Pancreas (tissue), 10 donors: ENCODE measurements at places on chromosomes 5 and 9. TPM values are rescaled to one million over a fixed set of nuclear protein-coding genes. Genes with fewer than 3 reads are reported as not detected.
A peak's percentile ranks its signal among the peaks of the same experiment; 100 is the strongest.

The PKN3 gene
- total RNA-seq, result 3.4 TPM

The ADRB2 gene
- 0.20 TPM for total RNA-seq

The PCDHGA11 gene
- 1.4 TPM for total RNA-seq

The GHR gene
- total RNA-seq, result 3.9 TPM

The CDKN2A gene
- 2.7 TPM for total RNA-seq

The FOXD4L3 gene
- not detected for total RNA-seq

The DNLZ gene
- 26.8 TPM for total RNA-seq

The SPINK9 gene
- not detected for total RNA-seq

The COL15A1 gene
- total RNA-seq, result 9.7 TPM

The IFNB1 gene
- total RNA-seq, result not detected

The CNOT6 gene
- total RNA-seq, result 5.5 TPM

DNA sequence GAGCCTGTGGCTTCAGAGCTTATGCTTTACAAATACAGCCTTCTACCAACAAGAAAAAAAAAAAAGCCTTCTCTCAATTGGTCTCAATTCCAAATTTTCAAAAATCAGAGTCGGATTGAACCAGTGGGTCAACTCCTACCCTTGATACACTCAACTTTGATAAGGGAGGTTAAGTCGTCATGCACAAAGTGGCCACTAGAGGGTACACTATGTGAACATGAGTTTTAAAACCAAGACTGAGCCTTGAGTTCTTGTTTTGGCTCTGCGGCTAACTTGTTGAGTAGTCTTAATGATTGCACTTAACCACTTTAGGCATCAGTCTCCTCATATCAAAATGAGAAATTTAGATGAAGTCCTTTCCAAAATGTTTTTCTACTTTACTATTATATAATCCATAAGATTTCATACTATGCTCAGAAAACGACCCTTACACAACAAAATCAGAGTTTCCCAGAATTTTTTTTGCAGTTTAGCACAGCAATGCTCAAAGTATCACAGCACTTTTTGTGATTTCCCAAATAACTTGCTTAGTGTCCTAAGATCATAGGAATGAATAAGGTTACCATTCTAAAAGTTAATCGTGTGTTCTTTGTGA, 92.9 kb upstream of the MTAP start:
- peak; percentile 29 for DNase-seq

DNA sequence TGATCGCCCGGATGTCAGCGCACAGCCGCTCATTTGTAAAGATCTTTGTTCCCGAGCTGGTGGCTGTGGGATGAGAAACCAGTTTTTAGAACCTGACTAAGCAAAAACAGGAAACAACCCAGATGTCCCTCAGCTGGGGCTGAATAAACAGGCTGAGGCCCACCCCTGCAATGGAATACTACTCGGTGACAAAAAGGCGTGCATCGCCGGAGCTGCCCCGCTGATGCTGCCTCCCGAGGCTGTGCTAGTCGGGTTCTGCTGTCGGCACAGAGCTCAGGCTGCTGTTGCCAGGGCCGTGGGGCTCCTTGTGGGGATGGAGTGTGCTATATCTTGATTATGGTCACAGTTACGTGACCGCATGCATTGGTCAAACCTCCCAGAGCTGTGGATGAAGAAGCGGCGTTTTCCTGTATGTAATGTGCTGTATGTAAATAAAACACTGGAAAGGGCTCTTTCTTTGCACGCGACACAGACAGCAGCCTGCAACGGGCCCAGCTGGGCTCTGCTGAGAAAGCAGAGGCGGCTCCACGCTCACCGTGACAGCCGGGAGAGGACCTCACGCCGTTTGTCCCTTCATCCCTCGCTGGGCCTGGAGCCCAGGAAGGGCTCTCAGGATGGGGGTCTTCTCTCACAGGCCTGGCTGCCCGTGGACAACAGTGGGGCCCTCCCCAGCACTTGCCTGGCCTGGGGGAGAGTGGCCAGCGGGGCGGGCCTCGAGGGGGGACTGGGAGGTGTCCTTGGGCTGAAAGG, 51.5 kb upstream of the RNU6ATAC start:
- peak; percentile 56 for DNase-seq

DNA sequence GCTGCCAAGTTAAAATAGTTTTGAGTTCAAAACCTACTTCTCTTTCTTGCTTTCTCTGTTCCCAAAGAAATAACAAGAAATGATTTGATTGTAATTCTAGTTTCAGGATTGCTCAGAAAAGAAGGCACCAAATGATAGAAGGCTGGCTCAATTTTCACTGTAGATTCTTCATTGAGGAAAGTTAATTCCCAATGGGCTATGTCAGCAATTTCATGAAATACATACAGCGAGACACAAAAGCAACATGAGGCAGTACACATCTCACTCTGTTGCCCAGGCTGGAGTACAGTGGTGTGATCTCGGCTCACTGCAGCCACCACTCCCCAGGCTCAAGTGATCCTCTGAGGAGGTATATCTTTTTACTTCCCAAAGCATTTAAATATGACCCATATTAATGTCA, 1659.9 kb upstream of the C9orf72 start:
- DNase-seq, result no peak

- no peak for DNase-seq
Observed at GRCh38 chr9:18706648-18707047, 232.7 kb downstream of the ADAMTSL1 start.

DNA sequence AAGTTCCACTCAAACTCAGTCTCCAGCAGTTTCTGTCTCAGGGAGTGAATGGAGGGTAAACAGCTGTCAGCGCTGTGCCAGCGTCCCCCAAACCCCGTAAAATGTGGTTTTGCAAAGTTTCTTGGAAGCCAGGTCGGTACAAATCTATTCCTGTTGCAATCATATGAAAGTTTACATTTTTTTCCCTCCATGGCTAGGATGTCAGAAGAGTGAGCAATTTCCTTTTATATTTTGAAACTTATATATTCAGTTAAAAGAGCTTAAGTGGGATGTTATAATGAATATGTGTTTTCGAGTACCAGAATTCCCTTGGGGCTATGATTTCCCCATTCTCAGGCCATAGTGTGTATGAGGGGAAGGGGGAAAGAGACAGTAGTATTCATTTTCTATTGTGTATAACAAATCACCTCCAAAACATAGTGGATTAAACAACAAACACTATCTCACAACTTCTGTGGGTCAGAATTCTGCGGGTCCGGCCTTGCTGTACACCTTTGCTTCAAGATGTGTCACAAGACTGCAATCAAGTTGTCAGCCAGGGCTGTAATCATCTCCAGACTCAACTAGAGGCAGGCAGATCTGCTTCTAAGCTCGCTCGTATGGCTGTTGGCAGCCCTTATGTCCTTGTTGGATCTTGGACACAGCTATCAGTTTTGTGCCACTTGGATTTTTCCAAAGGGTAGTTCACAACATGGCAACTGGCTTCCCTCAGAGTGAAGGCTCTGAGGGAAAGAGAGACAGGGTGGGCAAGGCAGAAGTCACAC, 107.4 kb downstream of the SNX18 start:
- DNase-seq, result no peak

DNA sequence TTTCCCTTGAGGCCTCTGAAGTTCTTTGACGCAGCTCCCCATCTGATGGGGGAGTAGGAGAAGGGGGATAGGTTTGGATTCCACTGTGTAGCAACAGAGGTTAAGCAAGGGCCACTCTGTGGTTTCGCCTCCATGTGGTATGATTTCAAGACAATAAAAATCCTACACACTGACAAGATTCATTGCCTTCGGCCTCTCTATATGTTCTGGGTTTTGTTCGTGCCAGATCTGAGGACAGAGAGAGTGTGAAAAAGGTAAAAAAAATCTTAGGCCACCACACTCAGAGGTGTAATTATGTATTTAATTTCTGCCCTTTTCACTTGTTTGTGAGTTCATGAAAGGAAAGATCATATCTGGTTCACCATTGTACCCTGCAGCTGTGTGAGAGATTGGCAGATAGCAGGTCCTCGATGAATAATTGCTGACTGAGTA, 715.2 kb upstream of the ZNF608 start:
- no peak for DNase-seq

- DNase-seq, result peak; percentile 60
Observed at GRCh38 chr5:142872795-142873194, 102.6 kb downstream of the ARHGAP26 start.

DNA sequence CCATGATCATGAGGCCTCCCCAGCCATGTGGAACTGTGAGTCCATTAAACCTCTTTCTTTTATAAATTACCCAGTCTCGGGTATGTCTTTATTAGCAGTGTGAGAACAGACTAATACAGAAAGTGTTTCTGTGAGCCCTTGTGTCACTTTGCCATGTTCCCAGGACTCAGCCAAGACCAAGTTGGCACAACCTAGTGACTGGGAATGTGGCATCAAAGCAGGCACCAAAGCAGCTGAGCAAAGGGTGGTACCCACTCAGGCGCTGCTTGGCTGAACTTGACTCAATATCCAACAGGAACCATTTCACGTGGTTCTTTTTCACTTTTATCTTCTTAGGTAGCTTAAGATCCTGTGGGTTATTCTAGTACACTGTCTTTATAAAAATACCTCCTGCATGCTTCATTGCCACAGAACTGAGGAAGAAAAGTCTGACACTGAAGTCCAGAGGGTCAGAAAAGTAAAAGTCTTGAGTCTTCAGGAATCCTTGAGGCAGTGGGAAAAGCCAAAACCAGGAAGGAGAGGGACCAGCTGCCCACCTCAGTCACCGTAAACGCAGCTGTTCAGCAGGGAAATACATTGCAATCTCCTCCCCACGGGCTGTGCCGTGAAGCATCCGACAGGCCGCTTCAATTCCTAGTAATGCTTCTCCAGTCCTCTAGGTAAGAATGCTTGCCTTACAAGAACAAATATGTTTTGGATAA, 90.5 kb upstream of the RETREG1 start:
- no peak for DNase-seq

- DNase-seq, result no peak
Observed at GRCh38 chr5:107149243-107150005, 521.3 kb downstream of the EFNA5 start.

- DNase-seq, result no peak
Observed at GRCh38 chr5:65811885-65812284, 89.9 kb downstream of the NLN start.

DNA sequence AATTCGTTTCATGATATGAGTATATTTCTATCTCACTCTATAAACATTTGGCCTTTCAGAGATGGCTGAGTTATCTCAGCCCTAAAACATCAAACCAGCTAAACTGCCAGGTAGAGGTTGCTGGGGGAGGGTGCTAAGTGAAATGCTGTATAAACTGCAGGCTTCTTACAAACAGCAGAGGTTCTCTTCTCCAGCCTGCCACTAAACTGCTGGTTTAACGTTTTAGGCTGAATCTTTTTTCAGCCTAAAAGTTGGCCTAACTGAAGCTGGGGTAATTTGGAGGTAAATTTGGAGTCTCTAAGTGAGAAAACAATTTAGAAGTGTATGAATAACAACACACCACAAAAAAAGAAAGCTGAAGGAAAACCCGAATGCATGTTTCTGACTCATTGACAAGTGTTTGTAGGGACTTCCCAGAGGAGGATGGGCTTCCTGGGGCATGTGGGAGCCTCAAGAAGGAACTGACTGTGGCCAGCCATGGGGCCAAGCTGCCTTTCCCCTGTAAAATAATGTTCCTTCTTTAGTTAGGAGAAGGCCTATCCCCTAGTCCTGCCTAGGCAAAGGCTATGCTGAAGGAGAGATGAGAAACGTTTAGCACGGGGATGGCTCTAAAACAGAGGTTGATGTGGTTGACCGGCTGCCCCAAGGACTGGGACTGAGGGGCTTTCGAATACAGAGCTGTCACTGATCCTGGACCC, 44.3 kb downstream of the SLC28A3 start:
- no peak for DNase-seq

GRCh38 chr9:7058473-7058872, 300.7 kb downstream of the KDM4C start:
- DNase-seq, result no peak

GRCh38 chr5:73215531-73215890, 42.5 kb downstream of the TMEM174 start:
- DNase-seq, result no peak

DNA sequence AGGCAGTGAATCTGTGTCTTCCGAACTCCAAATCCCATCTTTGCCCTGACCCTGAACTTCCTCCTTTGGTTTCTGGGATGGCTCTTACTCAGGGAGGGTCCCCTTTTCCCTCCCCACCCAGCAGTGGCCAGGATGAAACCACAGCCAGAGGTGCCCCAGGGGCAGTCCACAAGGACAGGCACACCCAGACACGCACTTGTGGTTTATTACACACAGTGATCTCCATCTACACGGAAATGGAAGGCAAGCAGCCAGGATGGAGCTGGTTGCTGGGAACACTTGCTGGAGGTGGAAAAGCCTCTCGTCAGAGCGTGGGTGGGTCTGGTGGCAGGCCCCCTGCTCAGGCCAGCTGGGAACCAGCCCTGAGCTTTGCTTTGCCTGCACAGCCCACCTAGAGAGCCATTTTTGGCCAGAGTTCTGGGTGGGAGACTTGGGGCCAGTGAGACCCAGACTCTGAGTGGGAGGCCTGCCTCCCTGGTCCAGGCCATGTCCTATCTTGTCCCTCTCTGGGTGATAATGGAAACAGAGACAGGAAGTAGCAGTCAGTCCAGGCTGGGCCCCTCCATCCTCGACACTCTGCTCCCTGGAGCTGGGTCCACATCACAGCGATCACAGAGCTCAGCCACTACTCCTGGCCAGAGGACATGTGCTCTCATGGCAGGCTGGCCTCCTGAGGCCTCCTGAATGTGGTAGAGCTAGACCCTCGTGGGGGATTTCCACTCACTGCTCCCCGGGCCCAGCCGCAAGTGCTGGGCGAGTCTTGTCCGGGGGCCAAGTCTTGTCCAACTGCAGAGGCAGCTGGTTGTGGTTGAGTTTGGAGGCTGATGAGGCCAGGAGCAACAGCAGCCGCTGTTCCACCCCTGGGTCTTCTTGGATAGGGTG, 5.1 kb upstream of the PHYKPL start:
- DNase-seq, result no peak

- DNase-seq, result no peak
Observed at GRCh38 chr5:68369457-68370125, 154.0 kb downstream of the PIK3R1 start.

- DNase-seq, result no peak
Observed at GRCh38 chr9:134538856-134539566, 102.6 kb upstream of the COL5A1 start.

- DNase-seq, result no peak
Observed at GRCh38 chr9:7094576-7094975, 336.8 kb downstream of the KDM4C start.

DNA sequence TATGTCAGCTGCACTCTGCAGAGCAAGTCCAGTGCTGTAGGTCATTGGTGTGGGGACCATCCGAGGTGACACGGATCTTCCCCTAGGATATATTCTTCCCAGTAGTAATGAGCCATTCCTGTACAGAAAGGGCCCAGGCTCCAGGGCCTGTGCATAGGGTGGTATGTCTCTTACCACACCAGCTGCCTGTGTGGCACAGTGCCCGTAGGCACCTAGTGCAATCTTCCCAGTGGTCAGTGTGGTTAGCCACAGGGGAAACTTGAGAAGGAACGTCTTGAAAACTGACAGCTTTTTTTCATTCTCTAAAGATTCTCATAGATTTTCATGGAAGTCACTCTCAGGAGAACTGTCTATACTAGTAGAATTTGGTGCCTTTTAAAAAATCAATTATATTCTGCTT, 39.8 kb downstream of the CYSTM1 start:
- DNase-seq, result peak; percentile 38
